Articular chondrocyte of knee joint (primary cell): ENCODE measurements at places on chromosomes 12 and 14. TPM values are rescaled to one million over a fixed set of nuclear protein-coding genes. Genes with fewer than 3 reads are reported as not detected.

The TGM1 gene
- total RNA-seq: 1.1 and 1.6 TPM in 2 replicates

The SMCO2 gene
- 0.43 and 1.6 TPM in 2 replicates for total RNA-seq

The CCDC196 gene
- not detected in 2 replicates for total RNA-seq

The CACNA2D4 gene
- total RNA-seq: 0.78 and 1.2 TPM in 2 replicates

The CMTM5 gene
- 0.22 and 0.26 TPM in 2 replicates for total RNA-seq

The LRFN5 gene
- total RNA-seq: 0.39 TPM in 1 of 2 replicates, not detected in the other

The SLC6A15 gene
- total RNA-seq: 0.11 and 0.13 TPM in 2 replicates

The IAPP gene
- not detected in 2 replicates for total RNA-seq
